NCI-H774 (cell line): ENCODE measurements at places on chromosomes 1 and 21.

DNA sequence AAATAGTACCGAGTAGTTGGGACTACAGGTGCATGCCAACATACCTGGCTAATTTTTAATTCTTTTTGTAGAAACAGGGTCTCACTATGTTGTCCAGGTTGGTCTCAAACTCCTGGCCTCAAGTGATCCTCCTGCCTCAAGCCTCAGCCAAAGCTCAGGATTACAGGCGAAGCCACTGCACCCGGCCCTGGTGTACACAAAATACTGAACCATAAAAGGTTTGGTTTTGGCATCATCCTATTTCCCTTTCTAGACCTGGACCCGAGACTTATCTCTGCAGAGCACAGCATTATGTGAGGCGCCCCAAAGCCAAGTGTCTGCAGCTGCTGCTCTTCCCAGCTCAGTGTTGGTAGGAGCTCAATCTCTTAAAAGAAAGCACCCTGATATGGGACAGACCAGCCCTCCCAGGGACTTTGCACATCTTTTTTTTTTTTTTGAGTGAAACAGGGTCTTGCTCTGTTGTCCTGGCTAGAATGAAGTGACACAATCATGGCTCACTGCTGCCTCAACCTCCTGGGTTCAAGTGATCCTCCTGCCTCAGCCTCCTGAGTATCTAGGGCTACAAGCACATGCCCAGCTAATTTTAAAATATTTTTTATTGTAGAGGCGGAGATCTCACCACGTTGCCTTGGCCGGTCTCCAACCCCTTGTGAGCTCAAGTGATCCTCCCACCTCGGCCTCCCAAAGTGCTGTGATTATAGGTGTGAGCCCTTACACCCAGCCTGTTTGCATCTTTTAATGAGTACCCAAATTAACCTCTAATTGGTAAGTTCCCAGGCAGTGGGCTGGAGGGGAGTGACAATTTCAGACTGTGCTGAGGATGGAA, 20.4 kb downstream of the TEX35 start:
- DNase-seq = no peak

DNA sequence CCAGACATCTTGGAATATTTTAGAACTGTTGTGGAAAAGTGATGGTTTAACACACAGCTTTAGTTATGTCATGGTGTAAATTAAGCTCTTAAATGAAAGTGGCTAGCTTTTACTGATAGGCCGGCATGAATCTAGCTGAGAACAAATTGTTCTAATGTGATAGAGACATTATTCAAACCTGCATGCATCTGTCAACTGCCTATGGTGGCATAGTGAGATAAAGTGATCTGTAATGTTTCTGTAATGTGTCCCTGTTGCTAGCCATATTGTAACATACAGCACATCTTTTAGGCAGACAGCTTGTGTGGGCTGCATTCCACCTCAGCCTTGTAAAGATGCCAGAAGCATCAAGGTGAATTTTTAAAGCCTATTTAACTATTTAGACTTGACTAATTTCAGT, 16.0 kb downstream of the LRIG2 start:
- no peak for DNase-seq

- no peak for DNase-seq
These were observed 178.8 kb downstream of the KCNJ6 start for GRCh38 chr21:37737507-37737906.

DNA sequence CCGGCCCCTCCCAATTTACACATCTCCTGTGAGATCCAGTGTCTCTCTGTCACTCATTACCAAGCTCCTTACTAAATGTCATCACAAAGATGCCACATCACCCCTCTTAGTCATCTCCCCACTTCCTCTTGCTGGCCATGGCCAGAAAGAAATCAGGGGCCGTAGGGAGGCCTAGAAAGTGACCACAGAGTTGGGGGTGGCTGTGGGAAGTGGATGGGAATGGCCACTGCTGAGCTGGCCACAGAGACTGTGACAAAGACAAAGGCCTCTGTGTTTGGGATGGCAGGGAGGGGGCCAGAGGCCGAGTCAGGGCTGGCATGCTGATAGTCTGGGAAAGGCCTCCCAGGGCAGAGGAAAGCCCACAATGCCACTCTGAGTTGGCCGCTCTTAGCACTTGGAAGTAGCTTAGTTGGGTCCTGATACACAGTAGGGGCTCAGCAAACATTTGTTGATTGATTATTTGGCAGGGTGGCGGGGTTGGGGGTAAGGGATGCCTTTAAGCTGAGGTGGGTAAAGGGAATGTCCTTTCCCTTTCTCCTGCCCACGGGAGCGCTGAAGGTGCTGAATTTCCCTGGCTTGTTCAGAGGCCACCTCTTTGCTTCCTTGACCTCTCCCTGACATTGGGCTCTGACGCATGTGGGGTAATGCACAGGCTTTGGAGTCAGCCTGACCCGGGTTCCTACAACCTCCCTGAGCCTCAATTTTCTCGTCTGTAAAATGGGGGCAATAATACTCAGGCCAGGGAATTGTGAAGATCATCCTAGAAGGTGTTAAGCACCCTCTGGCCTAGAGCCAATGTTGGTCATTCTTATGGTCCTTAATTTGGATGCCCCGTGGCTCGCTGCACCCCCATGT, 13.2 kb downstream of the NAV1 start:
- DNase-seq = no peak

- DNase-seq = no peak
These were observed 26.2 kb upstream of the C1orf105 start for GRCh38 chr1:172394141-172394751.

GRCh38 chr1:178030467-178030866, 60.6 kb upstream of the SEC16B start:
- DNase-seq = no peak

GRCh38 chr1:41623736-41624135, 139.3 kb upstream of the EDN2 start:
- DNase-seq = peak; percentile 34

GRCh38 chr1:204268101-204268500, 54.3 kb upstream of the GOLT1A start:
- DNase-seq = no peak

DNA sequence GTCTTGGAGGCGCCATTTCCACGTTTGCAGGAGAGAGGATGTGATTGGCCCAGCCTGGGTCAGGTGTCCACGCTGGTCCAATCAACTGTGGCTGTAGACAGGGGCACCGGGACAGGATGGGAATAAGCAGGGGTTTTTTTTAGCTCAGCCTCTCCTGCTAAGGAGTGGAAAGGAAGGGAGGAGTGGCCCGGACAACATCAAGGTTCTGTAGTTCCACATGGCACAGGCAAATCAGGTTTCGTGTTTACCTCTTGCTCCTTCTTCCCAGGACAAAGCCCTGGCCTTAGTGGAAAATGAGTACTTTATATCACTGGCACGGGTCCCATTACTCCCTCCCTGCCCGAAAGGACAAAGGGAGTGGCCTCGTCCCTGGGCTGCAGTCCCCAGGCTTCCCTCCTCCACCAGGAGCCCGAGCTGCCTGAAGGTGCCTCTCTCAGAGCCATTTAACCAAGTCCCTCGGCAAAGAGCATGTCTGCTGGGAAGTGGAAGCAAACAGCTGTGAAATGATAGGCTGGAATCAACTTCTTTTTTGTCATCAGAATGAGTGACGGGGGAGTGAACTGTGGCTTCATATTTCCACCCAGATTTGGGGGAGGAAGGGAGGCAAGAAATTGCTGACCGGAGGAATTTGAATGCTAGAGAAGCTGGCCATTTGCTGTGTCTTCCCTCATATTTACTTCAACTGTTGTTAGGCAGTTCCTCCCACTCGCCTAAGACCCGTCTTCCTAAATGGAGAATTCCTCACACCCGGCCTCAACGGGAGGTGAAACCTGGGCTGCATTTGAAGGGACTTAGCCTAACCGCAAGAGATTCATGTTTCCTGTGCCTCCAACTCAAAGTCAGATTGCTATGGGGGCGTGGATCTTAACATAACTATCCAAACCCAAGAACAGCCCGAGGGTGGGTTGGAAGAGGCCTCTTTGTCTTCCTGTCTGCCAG, 84.9 kb upstream of the SLC44A3 start:
- no peak for DNase-seq

DNA sequence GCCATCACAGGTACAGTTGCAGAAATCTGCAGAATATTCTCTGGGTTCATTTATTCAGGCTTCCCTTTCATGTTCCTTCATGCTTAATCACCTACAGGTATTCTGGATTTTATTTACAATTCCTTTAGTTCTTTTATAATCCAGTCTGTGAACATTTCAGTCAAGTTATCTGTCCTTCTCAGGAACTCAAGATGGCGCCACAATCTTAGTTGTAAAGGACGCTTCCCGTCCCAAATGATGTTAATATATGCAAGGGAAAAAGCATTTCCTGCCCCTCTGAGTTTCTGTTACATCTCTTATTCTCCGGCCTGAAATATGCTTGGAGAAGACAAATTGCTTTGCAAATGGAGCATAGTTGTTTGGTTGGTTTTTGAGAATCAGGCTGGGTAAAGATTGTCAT, 19.3 kb downstream of the F3 start:
- peak; percentile 9 for DNase-seq

- no peak for DNase-seq
These were observed 28.2 kb upstream of the IKBKE start for GRCh38 chr1:206442101-206442500.

DNA sequence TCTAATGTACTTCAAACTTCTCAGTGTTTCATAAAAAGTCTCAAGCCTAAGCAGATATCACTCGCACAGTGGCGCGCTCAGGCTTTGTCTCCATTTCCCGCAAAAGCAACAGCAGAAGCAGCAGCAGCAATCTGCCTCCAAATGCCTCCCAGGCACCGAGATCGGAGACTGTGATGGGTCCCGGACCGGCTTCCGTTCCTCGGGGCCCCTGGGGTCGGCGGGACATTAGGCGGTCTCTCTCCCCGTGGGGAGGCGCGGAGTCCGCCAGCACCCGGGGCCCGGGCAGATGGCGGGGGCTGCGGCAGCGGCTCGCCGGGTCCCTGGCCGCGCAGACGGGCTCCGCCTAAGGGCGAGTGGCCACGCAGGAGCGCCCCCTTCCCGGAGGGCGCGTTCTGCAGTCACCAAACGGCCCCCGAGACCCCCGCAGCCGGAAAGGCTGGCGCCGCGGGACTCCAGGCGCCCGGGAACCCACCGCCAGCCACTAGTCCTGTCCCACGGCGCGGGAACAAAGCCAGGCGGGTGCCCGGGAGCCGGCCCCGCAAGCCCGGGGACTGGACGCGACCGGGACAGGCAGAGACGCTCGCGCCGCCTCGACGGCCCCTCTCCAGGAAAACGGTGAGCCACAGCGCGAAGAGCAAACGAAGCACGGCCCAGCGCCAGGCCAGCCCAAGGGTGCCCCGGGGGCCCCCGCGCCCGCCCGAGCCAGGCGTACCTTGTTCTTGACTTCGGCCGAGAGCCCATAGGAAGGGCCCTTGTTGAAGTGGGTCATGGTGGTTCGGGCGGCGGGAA, 590 bp downstream of the CNN3 start:
- peak; percentile 36 for DNase-seq

- DNase-seq = no peak
These were observed 13.8 kb upstream of the SEC16B start for GRCh38 chr1:177983482-177984135.

GRCh38 chr1:26170472-26170821, 739 bp downstream of the ZNF593 start:
- no peak for DNase-seq

DNA sequence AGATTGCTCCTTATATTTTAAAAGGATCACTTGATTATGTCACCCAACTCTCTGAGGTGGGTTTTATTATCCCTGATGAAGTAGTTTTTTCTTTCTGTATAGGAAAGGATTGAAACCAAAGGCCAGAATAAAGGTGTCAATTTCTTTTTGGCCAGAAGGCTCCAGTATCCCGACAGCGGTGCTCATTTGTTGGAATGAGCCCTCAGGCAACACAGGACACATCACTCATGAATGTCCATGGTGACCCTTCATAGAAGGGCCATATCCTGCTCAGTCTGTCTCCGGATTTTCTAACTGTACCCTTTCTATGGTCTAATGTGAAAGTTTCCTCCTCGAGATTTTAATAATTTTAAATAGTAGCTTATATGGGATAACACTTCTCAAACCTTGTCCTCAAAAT, 171.3 kb upstream of the USP24 start:
- DNase-seq = no peak

DNA sequence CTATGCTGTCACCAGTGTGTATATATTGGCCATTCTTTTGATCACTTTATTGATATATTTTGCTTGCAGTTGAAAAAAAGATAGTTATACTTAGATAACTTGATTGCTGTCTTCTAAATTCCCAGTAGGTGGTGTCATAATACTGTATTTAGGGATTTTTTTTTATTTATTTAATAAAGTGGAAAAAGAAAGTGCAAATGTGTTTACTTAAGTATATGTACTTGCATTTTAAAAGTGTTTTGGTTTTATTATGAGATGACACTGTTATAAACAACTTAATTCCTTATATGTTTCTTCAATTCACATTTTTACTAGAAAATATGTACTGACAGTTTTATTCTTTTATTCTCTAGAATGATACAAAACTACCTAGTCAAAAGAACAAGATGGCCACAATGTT, 164.8 kb downstream of the USP25 start:
- DNase-seq = no peak

GRCh38 chr1:170755795-170756194, 91.9 kb downstream of the PRRX1 start:
- DNase-seq = no peak

DNA sequence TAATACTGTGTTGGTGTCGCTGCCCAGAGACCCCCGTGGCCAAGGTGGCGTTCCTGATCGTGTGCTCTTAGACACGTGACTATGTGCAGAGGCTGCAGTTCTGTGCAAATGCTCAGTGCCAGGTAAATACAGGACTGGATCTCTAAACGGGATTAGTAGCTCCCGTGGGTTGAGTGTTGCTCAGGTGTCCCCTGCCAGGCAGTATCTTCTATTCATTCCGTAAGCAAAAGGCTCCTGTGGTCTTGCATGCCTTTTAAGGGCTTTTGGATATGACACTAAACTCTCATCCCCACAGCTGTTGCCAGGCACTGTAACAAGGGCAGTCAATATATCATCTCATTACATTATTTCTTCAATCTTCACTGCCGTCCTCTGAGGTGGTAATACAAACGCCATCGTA, 94.2 kb upstream of the MAP1LC3C start:
- no peak for DNase-seq

DNA sequence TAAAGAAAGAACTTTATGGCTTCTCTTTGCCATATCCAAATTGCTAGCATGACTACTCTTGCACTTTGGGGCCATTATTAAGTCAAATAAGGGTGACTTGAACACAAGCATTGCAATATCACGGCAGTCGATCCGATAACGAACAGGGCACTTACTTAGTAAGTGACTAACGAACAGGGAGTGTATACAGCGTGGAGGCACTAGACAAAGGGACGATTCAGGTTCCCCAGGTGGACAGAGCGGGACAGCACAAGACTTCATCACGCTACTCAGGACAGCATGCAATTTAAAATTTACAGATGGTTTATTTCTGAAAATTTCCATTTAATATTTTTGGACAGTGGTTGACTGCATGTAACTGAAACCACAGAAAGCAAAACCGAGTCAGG, 5.4 kb upstream of the PITHD1 start:
- no peak for DNase-seq

GRCh38 chr1:173937062-173937461, 19.9 kb upstream of the SERPINC1 start:
- no peak for DNase-seq

DNA sequence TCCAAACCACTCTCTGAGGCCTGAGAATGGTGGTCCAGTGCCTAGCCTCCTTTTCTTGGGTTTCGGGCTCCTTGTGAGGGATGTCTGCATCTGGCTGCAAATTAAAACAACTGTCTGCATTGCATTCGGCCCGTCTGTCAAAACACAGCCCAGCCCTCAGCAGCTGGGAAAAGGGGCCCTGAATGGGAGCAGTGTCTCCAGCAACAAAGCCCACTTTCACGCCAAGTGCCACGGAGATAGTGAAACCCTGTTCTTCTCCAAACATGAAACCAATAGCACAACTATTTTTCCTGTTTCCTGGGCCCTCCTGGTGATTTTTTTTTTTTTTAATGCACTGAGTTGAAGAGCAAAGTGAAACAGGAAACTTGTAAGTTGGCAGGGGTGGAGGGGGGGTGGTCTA, 138.4 kb downstream of the PLXNA2 start:
- no peak for DNase-seq

GRCh38 chr1:68051475-68051874, 1.0 kb upstream of the DIRAS3 start:
- DNase-seq = no peak
